ENCODE measurements at places on chromosomes 2 and 18.

DNA sequence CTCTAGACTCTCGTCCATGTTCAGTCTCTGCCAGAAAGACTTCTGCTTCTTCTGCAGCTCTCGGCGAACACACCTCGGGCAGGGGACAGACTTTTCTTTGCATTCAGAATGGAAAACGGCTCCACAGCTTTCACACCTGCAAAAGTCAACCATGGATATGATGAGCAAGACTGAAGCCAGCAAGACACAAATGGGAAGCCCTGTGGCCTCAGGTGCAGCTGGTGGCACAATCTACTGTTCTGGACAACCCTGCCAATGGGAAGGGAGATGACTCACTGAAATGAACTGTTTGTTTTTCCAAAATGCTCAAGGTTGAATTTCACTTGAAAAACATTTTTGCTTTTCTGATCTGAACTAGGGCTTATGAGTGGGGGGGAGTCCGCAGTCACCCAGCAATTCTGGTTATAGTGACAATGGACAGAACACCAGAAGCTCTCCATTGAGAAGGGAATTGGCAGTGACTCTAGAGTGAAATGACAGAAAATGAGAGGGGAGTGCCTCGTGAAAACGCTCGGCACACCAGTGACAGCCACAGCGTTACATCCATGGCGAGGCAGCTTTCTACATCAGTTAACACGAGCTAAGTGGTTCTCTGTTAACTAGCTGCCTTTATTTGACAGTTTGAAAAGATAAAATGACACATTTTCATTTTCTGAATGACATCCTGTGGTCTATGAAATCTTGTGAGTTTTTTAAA is 58.8 kb upstream of the FZD5 start:
- DNase-seq, result no peak

DNA sequence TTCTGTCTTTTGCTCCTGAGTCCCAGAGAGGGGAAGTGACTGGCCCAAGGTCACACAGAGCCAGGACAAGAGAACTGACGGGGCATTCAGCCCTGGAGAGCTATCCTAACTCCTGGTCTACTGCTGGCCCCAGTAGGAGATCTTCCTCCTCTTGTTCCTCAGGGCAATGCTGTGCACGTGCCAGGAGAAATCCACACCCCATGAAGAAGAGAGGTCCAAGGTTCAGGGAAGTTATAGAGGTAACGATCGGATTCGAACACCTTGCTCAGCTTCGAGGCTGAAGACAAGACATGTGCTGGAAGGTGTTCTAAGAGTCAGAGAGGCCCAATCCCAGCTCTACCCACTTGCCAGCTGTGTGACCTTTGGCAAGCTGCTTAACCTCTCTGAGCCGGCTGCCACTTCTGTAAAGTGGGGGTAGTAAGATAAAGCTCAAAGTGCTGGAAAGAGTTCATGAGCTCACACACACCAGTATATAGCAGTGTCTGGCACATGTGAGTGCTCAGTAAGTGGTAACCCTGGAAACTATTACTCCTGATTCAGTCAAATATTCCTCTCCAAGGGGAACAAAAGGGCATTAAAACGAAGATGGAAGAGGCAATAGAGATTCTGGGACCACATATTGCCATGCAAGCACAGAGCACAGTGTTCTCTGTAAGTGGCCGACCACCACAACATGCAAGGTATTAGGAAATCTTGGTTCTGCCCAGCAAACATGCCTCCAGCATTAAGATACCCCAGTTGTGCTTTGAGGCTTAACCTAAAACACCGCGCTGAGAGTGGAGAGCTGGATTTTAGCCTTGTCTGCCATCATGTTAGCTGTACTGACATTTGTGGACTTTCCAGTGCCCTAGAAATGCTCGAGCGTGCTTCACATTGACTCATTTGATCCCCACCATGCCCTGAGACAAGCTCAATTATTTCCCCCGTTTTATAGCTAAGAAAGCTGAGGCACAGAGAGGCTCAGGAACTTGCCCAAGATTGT is 25.6 kb downstream of the SERTAD2 start:
- no peak for DNase-seq

GRCh38 chr18:45467945-45468344 is 147.3 kb upstream of the SLC14A2 start:
- DNase-seq, result no peak

- no peak for DNase-seq
Observed at GRCh38 chr2:72933646-72934151, 16.4 kb downstream of the EMX1 start.

DNA sequence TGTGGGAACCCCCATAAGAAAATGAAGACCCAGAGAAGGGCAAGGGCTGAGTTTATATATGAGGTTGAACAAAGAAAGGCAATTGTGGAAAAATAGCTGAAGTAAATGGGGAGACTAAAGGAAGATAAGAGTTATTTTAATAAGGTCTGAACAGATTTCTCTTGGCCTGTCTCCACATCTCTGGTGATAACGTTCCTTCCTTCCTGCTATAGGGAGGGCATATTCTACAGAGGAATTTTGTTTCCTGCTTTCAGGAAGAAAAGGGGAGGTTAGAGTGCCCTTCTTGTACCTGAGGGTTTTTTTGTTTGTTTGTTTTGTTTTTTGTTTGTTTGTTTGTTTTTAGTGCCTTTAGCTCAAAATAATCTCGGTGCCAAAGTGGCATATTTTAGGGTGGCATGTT is 31.6 kb downstream of the MOGAT1 start:
- no peak for DNase-seq

DNA sequence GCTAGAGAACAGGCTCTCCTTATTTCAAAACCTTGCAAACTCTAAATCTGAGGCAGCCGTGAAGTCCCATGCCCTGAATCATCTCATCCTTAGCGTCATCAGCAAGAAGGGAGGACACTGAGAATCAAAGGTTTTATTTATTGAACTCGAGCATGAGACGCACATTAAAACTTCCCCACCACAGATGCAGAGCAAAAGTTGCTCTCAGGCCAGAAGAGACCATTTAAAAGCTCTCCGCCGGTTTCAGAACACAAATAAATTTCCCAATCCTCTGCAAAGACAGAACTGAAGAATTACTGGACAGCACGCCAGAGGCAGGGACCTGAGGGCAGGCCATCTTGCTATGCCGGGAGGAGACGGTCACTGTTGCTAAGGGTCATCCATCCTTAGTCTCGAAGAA is 1.3 kb downstream of the AMMECR1L start:
- no peak for DNase-seq

DNA sequence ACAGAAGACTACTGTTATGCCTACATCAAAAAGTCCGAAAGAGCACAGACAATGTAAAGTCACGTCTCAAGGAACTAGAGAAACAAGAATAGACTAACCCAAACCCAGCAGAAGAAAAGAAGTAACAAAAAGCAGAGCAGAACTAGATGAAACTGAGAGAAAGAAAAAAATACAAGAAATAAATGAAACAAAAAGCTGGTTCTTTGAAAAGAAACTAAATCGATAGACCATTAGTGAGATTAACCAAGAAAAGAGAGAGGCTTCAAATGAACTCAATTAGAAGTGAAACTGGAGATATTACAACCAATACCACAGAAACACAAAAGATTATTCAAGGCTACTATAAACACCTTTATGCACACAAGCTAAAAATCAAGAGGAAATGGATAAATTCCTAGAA is 271.8 kb downstream of the MBD2 start:
- DNase-seq, result no peak

GRCh38 chr2:69013840-69014821 is 1.2 kb downstream of the ANTXR1 start:
- DNase-seq, result no peak

DNA sequence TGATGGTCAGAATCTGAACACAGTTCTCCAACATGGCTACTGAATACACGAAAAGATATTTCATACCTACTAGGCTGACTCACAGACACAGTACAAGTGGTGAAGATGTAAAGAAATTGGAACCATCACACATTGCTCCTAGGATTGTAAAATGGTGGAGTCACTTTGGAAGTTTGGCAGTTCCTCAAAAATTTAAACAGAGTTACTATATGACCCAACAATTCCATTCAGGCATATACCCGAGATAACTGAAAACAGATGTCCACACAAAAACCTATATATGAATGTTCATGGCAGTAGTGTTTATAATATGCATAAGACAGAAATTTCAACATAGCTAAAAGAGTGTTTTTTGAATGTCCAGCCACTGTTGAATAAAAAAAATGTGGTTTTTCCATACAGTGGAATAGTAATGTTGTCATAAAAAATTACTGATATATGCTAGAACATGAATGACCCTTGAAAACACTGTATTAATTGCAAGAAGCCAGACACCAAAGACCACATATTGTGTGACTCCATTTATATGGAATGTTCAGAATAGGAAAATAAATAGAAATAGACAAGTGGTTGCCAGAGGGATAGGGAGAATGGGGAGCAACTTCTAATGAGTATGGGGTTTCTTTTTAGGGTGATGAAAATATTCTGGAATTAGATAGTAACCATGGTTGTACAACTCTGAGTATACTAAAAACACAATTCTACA is 10.1 kb downstream of the RMP24 start:
- no peak for DNase-seq

- DNase-seq, result no peak
Observed at GRCh38 chr2:207239754-207240494, 74.2 kb upstream of the KLF7 start.

- no peak for DNase-seq
Observed at GRCh38 chr2:234947556-234947955, 4.3 kb upstream of the SH3BP4 start.

DNA sequence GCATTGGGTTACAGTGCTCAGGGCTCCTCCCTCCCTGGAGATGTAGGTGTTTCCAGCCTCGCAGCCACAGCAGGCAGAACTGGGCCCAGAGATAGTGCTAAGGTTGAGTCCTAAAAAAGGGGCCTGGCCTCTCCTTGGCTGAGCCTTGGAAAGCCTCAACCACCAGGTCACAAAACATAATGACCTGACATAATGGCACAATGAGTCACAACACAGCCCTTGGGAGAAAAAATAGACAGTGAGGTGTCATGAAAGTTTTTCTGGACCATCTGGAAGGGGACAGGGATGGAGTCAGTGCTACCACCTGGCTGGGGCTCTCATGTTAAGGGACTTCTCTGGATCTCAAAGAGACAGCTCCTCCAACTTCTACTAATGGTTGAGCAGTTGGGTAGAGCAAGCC is 92.4 kb upstream of the LCLAT1 start:
- DNase-seq, result no peak

DNA sequence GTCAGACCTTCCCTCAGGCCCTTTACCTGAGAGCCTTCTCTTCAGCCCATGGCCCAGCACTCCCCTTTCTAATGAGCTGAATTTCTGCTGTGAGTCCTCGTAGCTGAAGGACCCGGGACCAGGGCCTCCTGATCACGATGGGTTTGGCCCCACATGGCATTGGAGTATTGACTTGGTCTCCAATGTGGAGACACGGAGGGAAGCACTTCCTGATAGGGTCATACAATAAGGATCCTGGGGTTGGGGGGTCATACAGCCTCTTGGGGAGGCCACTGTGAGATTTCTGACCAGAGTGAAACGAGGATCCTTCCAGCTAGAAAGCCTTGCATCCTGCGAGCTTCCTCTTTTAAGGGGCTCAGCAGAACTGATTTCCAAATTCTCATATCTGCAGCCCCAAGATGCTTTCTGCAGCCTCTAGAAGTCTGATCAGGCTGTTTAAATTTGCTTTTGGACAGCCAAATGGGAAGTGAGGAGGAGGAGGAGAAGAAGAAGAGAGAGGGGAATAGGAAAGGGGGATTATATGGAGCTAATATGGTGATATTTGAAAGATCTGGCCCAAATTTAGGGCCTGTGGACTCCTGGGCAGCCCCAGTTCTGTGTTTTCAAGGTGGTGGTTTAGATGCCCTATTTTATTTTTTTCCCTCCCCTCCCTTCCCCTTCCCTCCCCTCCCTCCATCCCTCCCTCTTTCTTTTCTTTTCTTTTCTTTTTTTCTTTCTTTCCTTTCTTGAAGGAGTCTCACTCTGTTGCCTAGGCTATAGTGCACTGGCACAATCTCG is 38.9 kb downstream of the RHOB start:
- no peak for DNase-seq

GRCh38 chr2:46690825-46691224 is 211.5 kb downstream of the TMEM247 start:
- no peak for DNase-seq

DNA sequence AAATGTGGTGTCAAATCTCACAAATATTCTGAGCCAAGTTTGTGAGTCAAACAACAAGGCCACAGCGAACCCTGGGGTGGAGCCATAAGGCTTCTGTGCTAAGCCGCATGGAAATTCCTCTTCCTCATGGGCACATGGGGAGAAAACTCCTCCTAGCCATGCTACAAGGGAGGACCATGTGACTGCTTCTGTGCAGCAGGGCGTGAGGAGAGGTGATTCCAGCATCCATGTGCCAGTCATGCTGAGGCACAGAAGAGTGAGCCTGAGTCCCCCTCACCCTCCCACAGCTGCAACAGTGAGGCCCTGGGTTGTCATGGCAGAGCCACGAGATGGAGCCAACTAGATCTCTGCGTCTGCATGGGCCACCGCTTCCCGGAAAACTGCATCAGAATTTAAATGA is 488.8 kb upstream of the RAB6C start:
- no peak for DNase-seq

- DNase-seq, result no peak
Observed at GRCh38 chr18:34114996-34115395, 109.7 kb downstream of the NOL4 start.

DNA sequence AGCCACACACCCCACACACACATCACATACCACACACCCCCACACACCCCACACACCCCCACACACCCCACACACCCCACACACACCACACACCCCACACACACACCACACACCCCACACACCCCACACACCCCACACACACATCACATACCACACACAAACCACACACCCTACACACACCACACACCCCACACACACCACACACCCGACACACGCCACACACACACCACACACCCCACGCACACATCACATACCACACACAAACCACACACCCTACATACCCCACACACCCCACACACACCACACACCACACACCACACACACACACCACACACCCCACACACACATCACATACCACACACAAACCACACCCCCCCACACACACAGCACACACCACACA is 22.4 kb downstream of the TWIST2 start:
- DNase-seq, result no peak

DNA sequence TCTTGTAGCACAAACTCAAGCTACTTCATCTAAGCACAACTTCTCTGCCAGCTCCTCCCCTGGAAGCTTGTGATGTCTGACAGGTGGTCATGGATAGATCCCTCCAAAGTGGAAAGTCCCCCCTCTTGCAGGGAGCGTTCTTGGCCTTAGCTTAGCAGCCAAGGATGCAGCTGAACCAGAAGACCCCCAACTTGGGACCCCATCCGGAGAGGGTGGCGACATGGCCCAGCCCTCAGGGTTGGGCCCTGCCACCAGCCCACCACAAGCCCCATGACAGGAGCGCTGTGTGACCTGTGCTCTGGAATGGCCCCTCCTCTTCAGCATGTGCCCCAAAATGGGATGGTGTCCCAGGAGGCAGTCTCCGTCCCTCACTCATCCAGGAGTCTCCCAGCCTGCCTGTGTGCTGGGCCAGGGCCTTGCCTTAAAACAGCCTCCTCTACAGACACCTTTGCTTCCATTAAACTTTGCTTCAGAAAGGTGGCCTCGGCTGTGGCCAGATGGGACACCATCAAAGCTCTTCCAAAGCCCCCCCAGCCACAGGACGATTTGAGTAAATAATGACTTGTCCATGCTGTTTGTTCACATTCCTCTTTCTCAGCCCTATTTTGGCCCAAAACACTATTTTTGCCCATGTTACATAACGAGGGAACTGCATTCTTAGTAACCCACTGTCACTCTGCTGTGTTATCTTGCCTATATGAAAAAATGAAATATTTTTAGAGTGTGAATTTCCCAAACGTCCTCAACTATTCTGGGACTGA is 122.1 kb downstream of the RAB3GAP1 start:
- no peak for DNase-seq
